ENCODE measurements at places on chromosomes 13 and 19.

DNA sequence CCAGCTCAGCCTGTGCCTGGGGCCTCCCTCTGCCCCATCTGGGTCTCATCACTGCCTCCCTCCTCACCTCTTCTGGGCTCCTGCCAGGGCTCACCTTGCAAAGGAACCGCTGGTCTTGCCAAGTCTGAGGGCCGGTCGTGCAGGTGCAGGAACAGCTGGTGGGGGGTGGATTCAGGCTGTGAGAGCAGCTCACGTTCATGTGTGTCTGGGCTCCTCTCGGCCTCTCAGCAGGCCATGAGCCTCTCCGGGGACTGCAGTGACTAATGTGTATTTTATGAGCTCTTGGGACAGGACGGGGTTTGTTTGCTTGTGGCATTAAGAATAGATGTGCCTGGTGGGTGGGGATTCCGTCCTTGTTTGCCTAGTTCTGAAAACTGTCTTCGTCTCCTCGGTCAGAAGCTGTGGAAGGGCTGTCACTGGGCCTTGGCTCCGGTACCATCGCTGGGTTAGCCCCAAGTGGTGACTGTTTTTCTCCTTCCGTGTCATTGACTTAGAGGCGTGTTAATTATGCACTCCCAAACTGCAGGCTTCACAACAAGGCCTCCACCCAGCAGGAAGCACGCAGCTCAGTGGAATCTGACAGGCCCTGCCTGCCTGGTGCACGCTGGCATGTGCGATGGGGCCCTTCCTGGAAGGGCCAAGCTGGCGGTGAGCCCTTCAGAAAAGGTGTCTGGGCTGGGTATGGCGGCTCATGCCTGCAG is 77.6 kb downstream of the KDM4B start:
- DNase-seq = no peak

DNA sequence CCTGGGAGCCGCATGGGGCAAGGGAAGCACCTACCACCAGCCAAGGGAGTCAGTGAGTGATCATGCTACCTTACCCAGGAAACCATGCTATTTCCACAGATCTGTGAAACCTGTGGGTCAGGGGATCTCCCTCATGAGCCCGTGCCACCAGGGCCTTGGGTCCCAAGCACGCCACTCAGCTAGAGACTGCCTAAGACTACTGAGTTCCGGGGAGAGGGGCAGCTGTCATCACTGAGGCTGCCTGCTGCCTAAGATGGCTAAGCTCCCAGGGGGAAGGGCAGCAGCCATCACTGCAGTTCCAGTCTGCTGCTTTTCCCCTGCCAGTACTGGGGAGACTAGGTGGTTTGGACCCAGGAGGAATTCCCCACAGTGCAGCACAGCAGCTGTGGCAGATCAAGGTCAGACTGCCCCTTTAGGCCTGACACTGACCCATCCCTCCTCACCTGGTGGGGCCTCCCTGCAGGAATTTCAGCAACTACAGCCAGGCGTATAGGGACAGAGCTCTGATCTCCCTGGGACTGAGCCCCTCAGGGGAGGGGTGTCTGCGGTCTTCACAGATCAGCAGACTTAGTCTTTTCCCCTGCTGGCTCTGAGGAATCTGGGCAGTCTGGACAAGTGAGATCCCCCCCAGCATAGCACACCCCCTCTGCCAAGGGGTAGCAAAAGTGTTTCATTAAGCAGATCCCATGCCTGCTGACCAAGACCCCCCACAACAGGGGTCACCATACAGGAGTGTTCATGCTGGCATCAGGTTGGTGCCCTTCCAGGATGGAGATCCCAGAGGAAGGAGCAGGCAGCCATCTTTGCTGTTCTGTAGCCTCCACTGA is 26.9 kb downstream of the VSTM2B start:
- no peak for DNase-seq

DNA sequence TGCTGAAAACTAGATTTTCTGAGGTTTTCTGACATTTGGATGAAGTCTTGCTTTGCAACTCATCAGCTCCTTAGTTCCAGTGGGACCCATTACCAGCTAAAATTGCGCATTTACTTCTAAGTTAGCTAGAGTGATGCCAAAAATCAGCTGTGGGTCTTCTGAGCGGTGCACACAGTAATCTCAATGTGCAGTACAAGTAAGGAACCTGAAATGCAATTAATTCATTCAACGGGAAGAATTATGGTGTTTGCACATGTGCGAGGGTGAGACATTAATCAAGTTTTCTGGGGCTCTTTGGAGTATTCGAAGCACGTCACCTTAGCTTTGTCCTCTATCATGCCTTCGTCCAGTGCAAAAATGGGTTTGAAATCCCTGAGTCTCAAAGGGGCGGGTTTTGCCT is 146.2 kb downstream of the MYO16 start:
- no peak for DNase-seq

DNA sequence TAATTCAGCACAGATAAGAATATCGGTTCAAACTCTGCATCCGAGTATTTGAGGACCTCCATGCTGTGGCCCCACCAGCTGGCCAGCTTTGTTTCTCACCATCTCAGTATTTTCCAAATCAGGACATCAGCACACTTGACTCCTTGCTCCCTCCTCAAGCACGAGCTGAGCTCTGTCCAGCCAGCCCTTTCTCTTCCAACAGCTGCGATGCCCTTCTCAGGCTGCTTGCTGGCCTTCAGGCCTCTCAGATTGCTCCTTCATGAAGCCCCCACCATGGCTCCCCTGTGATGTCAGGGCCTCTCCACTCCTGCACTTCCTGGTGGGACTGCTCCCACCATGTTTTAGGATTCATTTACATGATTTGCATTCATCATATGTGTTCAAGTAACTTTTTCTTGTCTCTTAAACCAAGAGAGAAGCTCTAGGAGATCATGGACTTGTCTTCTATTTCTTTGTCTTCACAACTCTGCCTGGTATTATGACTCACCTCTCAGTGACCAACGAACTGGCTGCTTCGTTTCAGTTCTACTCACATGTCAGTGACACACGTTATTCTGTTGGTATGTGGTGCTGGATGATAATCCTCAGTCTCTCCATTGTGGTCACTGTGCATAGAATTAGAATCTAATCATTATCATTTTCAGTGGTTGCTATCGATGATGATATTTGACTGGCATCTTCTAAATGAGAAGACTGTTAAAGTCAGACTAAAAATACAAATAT is 471.7 kb downstream of the EFNB2 start:
- no peak for DNase-seq

- no peak for DNase-seq
Measured at GRCh38 chr19:7698583-7698982, 3.3 kb downstream of the FCER2 start.

GRCh38 chr13:29954082-29955028 is 103.9 kb upstream of the UBL3 start:
- DNase-seq = no peak

DNA sequence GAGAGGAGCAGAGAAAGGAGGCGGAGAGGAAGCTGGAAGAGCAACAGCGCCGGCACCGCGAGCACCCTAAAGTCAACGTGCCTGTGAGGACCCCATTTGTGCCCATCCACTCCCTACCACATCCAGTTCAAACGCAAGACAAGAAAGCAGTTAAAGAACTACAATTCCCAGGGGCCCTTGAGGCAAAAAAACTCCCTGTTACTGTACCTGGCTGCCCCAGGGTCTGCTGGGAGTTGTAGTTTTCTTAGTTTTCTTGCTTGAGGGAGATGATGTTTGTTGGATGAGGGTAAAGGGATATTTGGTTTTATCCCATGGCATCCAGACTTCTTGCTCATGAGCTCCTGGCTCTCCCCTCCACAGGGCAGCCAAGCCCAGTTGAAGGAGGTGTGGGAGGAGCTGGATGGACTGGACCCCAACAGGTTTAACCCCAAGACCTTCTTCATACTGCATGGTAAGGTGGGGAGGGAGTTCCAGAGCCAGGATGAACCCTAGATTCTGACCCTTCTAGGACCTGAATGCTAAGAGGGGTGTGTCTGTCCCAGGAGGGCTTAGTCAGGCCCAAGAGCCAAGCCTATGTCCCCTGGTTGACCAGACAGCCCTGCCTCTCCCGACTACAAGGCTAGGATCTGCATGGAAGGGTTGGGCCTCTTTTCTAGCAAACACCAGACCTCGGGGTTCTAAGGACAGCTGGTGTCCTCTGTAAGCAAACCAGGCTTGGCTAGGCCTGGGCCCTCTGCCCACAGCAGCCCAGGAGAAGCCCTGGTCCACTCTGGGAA is 13.2 kb downstream of the NUCB1 start:
- DNase-seq = no peak

DNA sequence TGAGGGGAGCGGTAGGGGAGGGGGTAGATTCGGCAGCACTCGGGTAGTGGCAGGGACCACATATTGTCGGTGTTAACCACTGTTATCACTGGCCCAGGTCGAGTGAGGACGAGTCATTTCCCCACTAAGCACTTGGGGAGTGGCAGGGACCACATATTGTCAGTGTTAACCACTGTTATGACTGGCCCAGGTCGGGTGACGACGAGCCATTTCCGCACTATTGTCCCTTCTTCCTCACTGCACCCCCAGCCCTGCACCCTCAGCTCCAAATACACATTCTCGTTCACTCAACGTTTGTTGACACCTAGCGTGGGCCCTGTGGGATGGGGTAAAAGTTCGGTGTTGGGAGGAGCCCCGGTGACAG is 467 bp upstream of the CLN5 start:
- no peak for DNase-seq

DNA sequence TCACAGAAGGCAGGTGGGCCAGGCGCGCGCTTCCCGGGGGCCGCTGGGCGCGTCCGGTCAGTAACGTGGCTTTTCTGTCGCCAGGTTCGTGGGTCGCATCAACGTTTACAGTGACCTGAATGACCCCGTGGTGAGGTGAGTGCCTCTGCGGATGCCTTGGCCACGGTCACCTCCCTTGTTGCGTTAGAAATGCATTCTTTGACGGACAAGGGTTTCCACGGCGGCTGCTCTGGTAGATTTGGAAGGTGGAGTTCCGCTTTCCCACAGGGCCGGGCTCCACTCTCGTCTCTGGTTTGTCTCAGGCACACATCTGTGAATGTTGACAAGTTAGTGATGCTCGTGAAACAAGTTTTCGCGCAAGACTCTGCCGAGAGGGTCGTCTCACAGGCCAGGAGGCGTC is 130.0 kb downstream of the ATP11A start:
- no peak for DNase-seq

- no peak for DNase-seq
Measured at GRCh38 chr13:22198641-22199217, 527.9 kb downstream of the FGF9 start.

GRCh38 chr19:46513461-46514236 is 18.0 kb upstream of the PNMA8B start:
- DNase-seq = peak; percentile 54
